ENCODE measurements at places on chromosomes 3 and 15. TPM values are rescaled to one million over a fixed set of nuclear protein-coding genes. Genes with fewer than 3 reads are reported as not detected.

GOLGA8J gene
- not detected for polyA plus RNA-seq

GRCh38 chr3:34724916-34725499 is 914.3 kb upstream of the ARPP21 start:
- no peak for DNase-seq

DNA sequence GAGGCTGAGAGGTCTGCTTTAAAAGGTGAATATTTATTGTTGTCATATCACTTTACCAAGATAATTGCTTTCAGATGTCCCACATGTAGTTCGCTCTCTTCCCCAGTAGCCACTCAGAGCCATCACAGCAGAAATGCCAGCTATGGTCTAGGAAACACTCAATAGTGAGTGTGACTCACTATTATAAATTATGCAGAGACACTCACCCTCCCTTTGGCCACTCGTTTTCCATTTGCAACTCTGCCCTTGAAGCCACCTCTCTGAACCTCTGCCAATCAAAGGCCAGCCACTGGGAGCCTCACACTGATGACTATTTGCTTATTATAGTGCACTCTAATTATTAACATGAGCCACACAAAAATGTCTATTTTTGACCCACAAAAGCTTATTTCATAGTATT is 328.1 kb upstream of the ATP10A start:
- no peak for DNase-seq

GRCh38 chr15:100832149-100832942 is 47.3 kb upstream of the ALDH1A3 start:
- no peak for DNase-seq

CSPG5 gene
- 0.19 TPM for polyA plus RNA-seq

DNA sequence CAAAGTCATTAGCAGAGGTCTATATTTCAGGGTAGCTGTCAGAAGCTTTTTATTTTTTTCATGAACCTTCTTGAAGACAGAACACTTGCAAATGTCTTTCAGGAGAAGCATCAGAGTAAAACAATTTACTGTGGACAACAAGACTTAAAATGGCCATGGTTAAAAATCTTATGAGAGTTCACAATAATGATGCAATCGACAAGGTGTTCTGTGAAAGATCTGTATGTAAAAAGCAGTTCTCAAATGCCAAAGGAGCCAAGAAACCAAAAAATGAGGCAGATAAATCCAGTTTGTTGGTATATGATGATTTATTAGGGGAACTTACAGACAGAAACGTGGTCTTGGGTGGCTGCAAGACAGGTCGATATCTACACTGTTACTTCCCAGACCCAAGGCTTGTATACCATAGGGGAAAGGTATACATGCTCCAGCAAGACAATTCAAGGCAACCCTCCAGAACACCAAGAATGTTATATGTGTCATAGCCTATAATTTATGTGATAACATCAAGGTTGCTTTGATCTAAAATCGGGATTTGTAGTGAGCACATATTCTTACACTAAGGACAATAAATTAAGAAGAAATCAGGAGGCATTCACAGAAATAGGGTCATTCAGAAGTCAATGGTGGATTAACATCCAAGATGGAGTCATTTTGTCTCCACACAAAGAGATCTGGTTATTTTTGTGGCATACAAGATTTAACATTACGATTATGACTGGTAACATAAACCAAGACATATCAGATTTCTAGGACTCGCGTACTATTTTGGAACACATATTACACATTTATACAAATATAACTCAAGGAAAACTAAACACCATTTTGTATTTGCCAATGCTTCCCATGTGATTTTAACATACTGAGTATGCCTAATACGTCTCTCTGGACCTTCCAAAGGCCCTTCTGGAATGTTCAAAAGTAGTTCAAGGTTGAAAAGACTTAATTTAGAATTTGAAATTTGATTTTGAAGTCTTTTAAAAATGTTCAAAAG is 316.4 kb downstream of the THSD4 start:
- DNase-seq: no peak

- DNase-seq: peak; percentile 98
Observed at GRCh38 chr3:101902041-101902440, 52.7 kb downstream of the NFKBIZ start.

DNA sequence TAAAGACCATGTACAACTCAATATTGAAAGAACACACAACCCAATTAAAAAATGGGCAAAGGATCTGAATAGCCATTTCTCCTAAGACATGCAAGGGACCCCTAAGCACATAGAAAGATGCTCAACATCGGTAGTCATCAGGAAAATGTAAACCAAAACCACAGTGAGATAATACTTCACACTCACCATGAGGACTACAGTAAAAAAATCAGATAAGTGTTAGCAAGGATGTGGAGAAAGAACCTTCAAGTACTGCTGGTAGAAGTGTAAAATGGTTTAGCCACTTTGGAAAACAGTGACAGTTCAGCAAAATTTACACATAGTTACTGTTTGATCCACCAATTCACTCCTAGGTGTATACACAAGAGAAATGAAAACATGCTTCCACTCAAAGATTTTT is 30.1 kb upstream of the XIRP1 start:
- no peak for DNase-seq

PLSCR5 gene
- not detected for polyA plus RNA-seq

DNA sequence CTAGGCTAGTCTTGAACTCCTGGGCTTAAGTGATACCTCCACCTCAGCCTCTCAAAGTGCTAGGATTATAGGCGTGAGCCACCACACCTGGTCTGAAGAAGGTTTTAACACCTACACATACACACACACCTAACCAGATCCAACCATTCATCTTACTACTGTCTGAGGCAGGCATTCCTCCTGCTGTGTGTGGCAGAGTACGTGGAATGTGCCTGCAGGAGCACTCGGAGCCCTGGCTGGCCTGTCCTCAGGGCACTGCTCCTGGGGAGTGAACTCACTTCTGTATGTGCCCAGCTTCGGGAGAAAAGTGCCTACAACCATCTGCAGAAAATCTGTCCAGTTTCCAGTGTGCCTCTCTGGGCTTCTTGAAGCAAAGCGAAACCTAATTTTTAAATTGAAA is 58.2 kb upstream of the LIMD1 start:
- DNase-seq: no peak

- DNase-seq: no peak
Observed at GRCh38 chr15:29476503-29477080, 207.0 kb upstream of the NSMCE3 start.

DNA sequence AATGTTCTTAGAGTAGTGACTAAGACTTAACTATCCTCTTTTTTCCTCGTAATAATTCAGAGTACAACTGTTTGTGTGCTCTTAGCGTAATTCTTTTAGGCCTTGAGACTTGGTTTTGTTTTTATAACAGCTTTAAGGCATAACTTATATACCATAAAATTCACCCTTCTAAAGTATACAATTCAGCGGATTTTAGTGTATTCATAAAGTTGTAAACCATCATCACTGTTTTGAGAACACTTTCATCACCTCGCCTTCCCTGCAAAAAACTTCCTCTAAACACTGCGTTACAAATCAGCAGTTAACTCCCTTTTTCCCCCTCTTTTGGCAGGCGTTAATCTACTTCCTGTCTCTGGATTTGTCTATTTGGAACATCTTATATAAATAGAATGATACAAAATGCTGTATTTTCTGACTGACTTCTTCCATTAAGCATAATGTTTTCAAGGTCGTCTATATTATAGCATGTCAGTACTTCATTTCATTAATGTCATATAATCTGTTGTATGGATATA is 18.7 kb downstream of the DNAJC13 start:
- DNase-seq: no peak

- peak; percentile 94 for DNase-seq
Observed at GRCh38 chr3:72347819-72348319, 500.4 kb downstream of the SHQ1 start.

DNA sequence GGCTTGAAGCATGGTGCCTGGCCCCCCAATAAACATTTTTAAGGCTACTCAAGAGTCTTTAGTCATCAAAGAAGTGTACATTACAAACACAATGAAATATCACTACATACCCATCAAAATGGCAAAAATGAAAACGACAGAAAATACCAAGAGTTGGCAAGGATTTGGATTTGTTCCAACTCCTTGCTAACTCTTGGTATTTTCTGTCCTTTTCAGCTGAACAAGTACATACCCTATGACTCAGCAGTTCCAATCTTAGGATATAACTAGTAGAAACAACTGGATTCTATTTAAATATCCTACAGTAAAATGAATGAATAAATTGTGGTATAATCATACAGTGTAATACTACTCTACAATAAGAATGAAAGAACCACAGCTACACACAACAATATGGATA is 25.1 kb upstream of the GABPB1 start:
- DNase-seq: no peak

DNA sequence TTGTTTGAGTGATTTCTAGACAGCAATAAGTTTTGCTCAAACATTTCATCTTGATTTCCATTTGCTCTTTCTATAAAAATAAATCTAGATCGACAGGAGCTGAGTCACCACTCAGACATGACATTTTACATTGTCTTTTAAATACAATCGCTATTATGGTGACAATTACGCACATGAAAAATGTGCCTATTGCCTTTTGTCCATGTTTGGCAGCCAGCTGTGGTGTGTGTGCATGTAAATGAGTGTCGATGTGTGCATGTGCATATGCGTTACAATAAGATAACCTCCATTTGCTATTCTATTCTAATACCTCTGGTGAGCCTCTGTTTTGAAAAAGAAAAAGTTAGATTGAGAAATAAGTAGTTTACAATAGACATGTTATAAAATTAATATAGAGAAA is 89.7 kb upstream of the GRM7 start:
- DNase-seq: no peak

DNA sequence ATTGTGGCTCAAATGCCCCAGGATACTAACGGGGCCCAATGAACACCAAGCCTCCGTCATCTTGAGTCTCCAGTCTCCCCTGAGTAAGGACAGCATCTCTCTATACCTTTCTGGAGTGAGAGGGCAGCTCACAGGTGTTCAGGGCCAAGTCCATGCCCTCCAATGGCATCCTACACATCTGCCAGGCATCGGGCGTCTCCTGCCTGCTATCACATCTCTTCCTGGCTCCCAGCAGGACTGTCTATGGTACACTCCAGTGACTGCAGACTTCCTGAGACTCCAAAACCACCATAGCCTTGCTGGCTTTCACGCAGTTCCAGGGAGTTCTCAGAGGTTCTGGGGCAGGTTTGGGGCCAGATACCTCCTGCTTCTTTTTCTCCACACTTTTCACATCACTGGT is 28.3 kb downstream of the CX3CR1 start:
- DNase-seq: no peak

GRCh38 chr15:72784456-72784876 is 908 bp upstream of the ADPGK start:
- DNase-seq: no peak

DNA sequence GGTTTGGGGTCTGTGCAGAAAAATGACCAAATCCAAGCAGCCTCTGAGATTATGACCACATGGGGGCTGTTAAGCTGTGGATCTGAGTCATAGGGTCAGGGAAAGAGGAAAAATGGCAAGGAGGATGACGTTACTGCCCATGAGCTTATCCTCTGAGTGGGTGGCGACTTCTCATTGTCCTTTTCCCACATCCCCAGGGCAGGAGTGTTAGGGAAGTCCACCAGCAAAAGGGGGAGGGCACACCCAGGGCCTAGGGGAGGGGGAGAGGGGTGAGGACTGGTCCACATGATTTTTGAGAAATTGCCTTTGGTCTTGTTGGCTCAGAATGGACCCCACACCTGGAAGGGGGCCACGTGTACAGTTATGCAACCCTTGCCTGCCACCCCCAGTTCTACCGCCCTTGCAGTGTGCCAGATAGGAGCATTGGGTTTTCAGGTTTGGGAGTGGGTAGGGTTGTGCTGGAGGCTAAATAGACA is 2.6 kb downstream of the CD276 start:
- DNase-seq: peak; percentile 73

GRCh38 chr3:63563572-63563971 is 88.9 kb upstream of the SNTN start:
- DNase-seq: no peak

MAP2K5 gene
- polyA plus RNA-seq: 4.6 TPM

- DNase-seq: no peak
Observed at GRCh38 chr3:173943264-173943663, 545.7 kb downstream of the NLGN1 start.

CELSR3 gene
- polyA plus RNA-seq: 0.51 TPM

GRCh38 chr15:78290222-78290621 is 9.2 kb downstream of the SKIC8 start:
- DNase-seq: no peak

GRCh38 chr3:32492684-32493436 is 9.8 kb downstream of the CMTM6 start:
- no peak for DNase-seq

CD276 gene
- 128 TPM for polyA plus RNA-seq

GRCh38 chr3:19598870-19599269 is 335.1 kb downstream of the EFHB start:
- no peak for DNase-seq

DNA sequence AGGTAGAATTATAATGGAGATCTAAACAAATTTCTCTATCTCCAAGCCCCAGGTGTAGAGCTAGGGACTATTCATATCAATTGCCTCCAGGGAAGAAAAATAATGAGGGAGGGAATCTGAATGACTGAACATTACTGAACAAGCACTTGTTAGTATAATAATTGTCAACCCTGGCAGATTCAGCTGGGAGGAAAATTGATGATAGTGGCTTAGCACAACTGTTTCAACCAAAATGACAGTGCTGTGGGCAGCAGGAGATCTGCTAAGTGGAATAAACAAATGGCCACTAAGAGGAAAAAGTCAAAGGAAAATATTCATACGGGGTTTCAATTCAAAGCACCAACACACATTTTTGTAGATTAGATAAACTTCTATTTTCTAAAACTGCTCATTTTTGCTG is 294.9 kb upstream of the ZNF385D start:
- DNase-seq: no peak

DNA sequence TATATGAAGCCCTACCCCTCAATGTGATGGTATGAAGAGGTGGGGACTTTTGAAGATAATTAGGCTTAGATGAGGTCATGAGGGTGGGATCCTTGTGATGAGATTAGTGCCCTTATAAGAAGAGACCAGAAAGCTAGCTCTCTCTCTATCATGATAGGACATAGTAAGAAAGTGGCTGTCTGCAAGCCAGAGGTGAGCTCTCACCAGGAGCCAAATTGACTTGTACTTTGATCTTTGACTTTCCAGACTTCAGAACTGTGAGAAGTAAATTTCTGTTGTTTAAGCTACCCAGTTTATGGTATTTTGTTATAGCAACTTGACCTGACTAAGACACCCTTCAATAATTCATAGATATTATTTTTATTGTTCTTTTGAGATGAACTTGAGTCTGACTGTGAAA is 29.9 kb upstream of the MRPL3 start:
- DNase-seq: no peak
